Esophagus muscularis mucosa (tissue), 4 donors: ENCODE measurements at places on chromosomes 11 and 22. TPM values are rescaled to one million over a fixed set of nuclear protein-coding genes. Genes with fewer than 3 reads are reported as not detected.
A peak's percentile ranks its signal among the peaks of the same experiment; 100 is the strongest.

OR52R1 gene
- total RNA-seq, result not detected

GGT5 gene
- total RNA-seq, result 59.2 TPM

C11orf87 gene
- total RNA-seq, result not detected

RFPL2 gene
- total RNA-seq, result not detected

FXYD2 gene
- total RNA-seq, result 5.8 TPM

CFAP300 gene
- 1.7 TPM for total RNA-seq

ZNF408 gene
- 11.4 TPM for total RNA-seq

DNA sequence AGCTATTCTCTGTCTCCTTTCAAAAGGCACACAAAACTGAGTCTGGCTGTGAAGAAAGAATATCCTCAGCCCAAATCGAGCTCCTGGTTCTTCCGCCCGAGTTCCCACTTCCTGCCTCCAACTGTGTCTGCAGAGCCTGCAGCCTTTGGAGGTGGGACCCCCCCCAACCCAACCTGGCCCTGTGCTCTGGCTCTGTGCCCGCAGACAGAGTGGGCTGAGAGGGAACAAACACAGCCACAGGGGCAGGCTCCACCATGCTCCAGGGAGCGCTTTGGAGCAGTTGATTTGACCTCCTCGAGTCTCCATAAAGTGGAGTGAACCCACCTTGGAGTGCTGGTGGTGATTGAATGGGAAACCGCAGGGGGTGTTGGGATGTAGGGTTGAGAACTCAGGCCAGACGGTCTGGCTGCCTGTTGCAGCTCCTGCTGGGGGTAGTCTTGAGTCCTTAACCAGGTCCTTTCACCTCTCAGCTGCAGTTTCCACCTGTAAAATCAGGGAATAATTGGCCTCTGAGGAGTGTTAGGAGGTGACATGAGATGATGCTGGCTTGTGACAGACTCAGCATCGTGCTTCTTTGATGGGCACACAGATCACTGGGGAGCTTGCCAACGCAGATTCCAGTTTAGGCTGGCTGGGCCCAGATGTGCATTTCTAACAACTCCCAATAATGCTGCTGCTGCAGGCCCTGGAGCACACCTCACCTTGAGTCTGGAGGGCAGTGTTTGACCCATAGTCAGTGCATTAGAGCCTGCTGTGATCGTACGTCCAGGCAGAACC, 11.4 kb downstream of the DAGLA start:
- no peak overlapping the region for H3K4me3 ChIP-seq
- DNase-seq, result no peak
- H3K27ac ChIP-seq, result no peak overlapping the region
- no peaks in the 10 kb centered on the region for H3K27me3 ChIP-seq

DNA sequence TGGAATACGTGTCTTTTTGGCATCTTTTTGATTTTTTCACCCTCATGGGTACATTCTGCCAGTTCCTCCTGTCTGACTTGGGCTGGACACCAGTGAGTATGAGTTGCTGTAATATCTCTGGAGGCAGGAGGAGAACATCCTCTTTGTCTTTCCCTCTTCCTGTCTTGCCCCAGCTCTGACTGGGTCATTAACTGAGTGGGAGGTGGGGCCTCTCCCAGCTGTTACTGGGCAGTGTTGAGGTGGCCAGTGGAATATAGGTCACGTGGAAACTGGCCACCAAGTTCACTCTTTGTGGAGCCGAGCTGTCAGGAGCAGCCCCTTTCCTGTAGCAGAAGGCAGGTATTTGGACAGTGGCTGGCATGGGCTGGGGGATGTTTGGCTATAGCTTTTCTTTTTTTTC, 2.2 kb downstream of the GLB1L2 start:
- peaks cover 20% of the 10 kb centered on the region for H3K4me1 ChIP-seq
- H3K27ac ChIP-seq, result no peak overlapping the region
- peak; percentile 89 for DNase-seq
- no peaks in the 10 kb centered on the region for H3K36me3 ChIP-seq
- no peak overlapping the region for H3K4me3 ChIP-seq

DNA sequence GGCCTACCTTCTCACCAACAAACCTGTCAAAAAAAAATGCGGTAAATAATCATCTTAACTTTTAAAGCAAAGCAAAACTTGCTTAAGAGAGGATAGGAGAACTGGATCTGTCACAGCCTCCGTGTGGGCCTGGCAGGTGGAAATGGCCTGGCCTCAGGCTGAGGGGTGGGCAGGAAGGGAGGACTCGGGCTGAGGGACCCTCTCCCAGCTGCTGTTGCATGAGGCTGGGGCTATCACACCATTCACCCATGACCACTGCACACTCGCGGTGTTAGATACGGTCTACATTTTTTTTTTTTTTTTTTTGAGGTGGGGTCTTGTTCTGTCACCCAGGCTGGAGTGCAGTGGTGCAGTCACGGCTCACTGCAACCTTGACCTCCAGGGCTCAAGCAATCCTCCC, 24.5 kb downstream of the ARHGAP1 start:
- H3K27me3 ChIP-seq, result no peaks in the 10 kb centered on the region
- peaks cover 31% of the 10 kb centered on the region for H3K4me1 ChIP-seq
- H3K27ac ChIP-seq, result peak overlapping the region; percentile 74
- H3K36me3 ChIP-seq, result peaks cover 78% of the 10 kb centered on the region

- H3K27me3 ChIP-seq, result no peaks in the 10 kb centered on the region
- no peak overlapping the region for H3K27ac ChIP-seq
- H3K36me3 ChIP-seq, result no peaks in the 10 kb centered on the region
These were observed 9.9 kb upstream of the SLC22A12 start for GRCh38 chr11:64581057-64581523.

- no peak overlapping the region for H3K27ac ChIP-seq
- no peak for DNase-seq
- no peaks in the 10 kb centered on the region for H3K36me3 ChIP-seq
- no peak overlapping the region for H3K4me3 ChIP-seq
These were observed 33.6 kb downstream of the ASRGL1 start for GRCh38 chr11:62370743-62371440.

DNA sequence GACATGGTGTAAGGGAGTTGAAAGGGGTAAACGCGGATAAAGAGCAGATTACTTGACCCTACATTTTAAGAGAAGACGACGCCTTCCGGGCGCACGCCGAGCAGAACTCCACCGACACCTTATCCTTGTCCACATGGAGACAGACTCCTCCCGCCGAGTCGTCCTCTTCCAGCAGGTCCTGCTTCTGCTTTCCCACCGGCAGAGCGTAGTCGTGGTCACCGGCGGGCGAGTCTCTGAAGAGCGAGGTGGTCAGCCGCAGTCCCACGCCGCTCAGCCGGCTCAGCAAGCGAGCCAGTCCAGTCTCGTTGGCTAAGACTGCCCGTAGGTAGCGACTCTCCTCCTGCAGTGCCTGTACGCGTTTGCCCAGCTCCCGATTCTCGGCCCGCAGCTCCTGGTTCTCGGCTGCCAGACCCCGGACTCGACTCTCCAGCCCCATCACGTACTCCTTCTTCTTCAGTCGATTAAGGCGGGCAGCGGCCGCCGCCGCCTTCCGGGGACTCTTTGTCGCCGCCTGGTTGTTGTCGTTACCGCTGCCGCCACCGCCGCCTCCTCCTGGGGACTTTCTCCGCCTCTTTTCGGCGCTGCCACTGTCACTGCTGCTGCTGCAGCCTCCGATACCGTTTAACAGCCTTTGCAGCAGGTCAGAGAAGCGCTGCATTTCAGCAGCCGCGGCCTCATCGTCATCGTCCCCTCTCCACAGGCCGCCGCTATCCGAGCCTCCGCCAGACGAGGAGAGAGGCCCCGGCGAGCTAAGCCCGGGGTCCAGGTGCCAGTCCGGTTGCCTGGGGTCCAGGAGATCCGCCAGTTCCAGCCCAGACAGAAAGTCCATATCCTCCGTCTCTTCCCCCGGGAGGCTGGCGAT, 945 bp downstream of the CREBZF start:
- peak overlapping the region; percentile 94 for H3K27ac ChIP-seq
- peak; percentile 96 for DNase-seq
- H3K4me3 ChIP-seq, result peak overlapping the region; percentile 89
- H3K27me3 ChIP-seq, result no peaks in the 10 kb centered on the region

- H3K4me1 ChIP-seq, result no peaks in the 10 kb centered on the region
- no peak for DNase-seq
- H3K27ac ChIP-seq, result no peak overlapping the region
- H3K27me3 ChIP-seq, result no peaks in the 10 kb centered on the region
These were observed 39.7 kb upstream of the CCDC89 start for GRCh38 chr11:85725510-85726258.

DNA sequence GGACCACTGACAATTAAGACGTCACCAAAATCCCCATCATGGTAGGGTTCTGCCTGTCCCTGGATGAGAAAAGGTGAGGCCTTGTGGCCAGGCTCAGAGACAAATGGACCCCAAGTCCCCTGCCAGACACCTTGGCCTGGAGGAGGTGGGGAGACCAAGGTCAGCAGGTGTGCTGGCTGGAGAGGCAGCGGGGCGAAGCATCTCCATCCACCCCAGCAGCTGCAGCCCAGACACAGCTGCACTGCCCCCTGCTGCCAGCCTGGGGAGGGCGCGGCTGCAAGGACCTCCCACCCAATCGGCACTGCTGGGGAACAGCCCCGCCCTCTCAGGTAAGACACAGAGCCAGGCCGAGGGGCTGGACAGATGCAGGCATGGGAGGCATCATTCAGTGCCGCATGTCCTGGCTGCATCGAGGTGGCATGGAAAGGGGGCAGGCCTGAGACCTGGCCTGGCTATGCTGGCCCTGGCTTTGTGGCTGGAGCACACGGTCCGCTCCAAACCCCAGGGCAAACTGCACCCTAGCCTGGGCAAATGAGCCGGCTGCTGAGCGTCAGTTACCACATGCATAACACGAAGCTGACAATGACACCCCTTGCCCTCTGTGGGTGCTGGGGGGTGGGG, 12.2 kb upstream of the MFNG start:
- H3K36me3 ChIP-seq, result peaks cover 12% of the 10 kb centered on the region
- no peak overlapping the region for H3K4me3 ChIP-seq
- DNase-seq, result no peak
- H3K27ac ChIP-seq, result no peak overlapping the region
- H3K4me1 ChIP-seq, result peaks cover 32% of the 10 kb centered on the region

GRCh38 chr11:120807414-120808150, 216.3 kb upstream of the TBCEL start:
- H3K27ac ChIP-seq, result no peak overlapping the region
- no peak overlapping the region for H3K4me3 ChIP-seq
- H3K36me3 ChIP-seq, result no peaks in the 10 kb centered on the region
- no peaks in the 10 kb centered on the region for H3K4me1 ChIP-seq
- DNase-seq, result no peak

DNA sequence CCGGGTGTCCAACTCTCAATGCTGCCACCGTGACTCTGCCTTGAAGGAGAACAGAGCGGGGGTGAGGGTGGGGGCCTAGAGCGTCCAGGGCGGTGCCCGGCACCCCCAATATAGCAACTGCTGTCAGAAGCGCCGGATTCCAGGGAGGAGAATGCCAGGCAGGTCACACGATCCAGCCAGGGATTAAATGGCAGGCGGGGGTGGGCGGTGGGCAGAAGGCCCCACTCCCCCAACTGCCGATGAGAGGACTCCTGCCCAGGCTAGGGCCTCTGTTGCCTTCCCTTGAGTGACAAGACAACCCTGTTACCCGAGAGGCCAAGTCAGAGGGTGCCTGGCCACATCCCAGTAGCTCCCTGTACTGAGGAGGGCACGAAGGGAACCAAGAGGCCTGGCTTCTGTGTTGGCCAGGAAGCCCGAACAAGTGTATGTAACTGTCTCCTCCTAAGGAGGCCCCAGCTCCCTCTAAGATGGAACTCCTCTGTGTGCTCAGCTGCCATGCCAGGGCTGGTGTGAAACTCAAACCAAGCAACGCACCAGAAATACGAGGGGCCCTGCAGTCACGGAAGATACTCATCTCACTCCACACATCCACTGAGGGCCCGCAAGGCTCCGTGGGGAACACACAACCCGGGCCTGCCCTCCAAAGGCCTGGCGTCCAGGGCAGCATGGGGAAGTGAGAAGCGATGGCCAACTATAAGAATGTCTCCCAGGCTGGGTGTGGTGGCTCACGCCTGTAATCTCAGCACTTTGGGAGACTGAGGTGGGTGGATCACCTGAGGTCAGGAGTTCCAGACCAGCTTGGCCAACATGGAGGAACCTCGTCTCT, 3.0 kb downstream of the PACSIN3 start:
- H3K27me3 ChIP-seq, result no peaks in the 10 kb centered on the region
- peaks cover 66% of the 10 kb centered on the region for H3K4me1 ChIP-seq
- H3K36me3 ChIP-seq, result peaks cover 22% of the 10 kb centered on the region
- H3K27ac ChIP-seq, result peak overlapping the region; percentile 35
- no peak for DNase-seq

DNA sequence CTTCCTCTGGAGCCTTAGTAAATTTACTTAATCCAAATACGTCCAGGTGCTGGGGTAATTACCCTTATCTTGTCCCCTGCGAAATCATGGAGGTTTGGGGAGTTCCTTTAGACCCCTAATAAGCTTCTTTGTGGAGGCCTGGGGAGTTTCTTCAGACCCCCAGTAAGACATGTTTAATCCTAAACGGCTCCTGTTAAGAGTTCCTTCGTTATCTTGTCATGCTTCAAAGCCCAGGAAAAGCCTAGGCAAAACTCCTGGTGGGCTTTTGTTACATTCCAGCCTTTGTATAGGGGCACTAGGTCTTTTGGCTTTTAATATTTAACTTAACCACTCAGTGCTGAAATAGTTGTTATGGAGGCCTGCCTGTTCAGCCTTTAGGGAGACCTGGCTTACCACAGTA, 18.1 kb upstream of the PAMR1 start:
- peaks cover 27% of the 10 kb centered on the region for H3K4me1 ChIP-seq
- DNase-seq, result no peak
- no peaks in the 10 kb centered on the region for H3K27me3 ChIP-seq

GRCh38 chr22:45413013-45413367, 409 bp downstream of the SMC1B start:
- no peak for DNase-seq
- H3K4me3 ChIP-seq, result peak overlapping the region; percentile 63
- peaks cover 16% of the 10 kb centered on the region for H3K4me1 ChIP-seq
- H3K27ac ChIP-seq, result no peak overlapping the region
- H3K27me3 ChIP-seq, result no peaks in the 10 kb centered on the region
- H3K36me3 ChIP-seq, result no peaks in the 10 kb centered on the region

- no peak overlapping the region for H3K4me3 ChIP-seq
- no peaks in the 10 kb centered on the region for H3K27me3 ChIP-seq
These were observed 59.9 kb downstream of the DGCR2 start for GRCh38 chr22:19062139-19062942.

- DNase-seq, result no peak
- no peaks in the 10 kb centered on the region for H3K27me3 ChIP-seq
- H3K4me1 ChIP-seq, result peaks cover 26% of the 10 kb centered on the region
- H3K36me3 ChIP-seq, result no peaks in the 10 kb centered on the region
- H3K4me3 ChIP-seq, result no peak overlapping the region
These were observed 69.2 kb downstream of the SCUBE1 start for GRCh38 chr22:43273902-43274484.

GRCh38 chr11:85806876-85807275, 4.1 kb downstream of the SYTL2 start:
- DNase-seq, result no peak
- peaks cover 16% of the 10 kb centered on the region for H3K4me1 ChIP-seq
- H3K27me3 ChIP-seq, result no peaks in the 10 kb centered on the region
- H3K36me3 ChIP-seq, result no peaks in the 10 kb centered on the region

- H3K4me3 ChIP-seq, result no peak overlapping the region
- DNase-seq, result no peak
- no peaks in the 10 kb centered on the region for H3K27me3 ChIP-seq
- H3K27ac ChIP-seq, result no peak overlapping the region
These were observed 10.6 kb upstream of the ACER3 start for GRCh38 chr11:76850130-76850529.
